ENCODE measurements at places on chromosomes 1 and 21.
A peak's percentile ranks its signal among the peaks of the same experiment; 100 is the strongest.

DNA sequence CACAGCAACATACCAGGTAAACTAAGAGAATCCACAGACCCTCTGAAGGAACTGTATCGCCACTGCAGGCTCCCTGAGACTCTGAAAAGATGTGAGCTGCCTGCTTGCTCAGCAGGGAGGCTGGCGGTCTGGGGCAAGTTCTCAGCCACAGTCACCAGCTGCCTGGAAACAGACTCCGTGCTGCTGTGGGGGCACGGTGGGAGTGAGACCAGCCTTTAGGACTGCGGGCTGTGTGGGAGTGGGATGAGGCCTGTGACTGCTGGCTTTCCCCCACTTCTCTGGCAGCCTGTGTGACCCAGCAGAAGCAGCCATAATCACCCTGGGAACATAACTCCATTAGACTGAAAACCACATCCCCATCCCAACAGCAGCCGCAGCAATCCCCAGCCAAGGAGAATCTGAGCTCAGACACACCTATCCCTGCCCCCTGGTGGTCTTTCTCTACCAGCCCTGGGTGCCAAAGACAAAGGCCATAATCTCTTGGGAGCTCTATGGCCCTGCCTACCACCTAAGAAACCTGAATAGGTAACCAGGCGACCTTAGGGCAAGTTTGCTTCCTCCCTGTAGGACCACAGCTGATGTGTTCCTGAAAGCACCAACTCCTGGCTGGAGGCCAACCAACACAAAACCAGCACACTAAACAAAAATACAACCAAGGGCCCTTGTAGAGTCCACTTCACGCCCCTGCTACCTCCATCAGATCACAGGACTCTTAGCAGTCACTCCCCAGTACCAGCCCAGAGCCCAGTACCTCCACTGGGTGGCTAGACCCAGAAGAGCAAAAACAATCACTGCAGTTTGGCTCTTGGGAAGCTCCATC lies 151.5 kb downstream of the SMYD3 start:
- DNase-seq = no peak

DNA sequence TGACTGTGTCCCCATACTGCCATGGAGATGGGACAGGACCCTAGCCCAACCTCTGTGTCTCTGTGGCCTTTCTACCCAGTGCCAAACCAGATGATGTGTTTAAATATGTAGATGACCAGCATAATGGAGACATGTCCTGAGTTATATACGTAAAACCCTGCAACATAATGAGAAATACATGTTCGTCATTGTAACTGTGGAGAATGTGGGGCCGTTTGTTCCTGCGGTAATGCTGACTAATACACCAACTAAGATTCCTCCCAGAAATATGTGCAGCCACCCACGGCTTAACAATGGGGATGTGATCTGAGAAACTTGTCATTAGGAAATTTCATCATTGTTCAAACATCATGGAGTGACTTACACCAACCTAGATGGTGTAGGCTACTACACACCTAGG lies 71.7 kb upstream of the SIM2 start:
- no peak for DNase-seq

DNA sequence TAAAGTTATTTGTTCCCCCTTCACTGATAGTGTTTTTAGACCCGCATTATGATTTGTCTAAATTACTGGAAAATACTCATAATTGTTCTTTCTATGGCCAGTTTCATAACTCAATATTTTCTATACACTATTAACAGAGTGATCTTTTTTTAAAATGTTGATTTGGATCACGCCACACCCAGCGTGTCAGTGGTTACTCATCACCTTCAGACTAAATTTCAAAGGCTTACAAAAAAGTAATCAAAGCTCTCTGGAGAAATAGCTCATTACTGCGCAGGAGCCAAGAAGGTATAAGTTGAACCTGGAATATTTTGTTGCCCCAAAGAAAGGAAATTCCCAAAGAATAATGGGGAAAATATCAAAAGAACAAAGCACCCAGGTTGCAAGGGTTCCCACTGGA lies 104.9 kb downstream of the EVI5 start:
- DNase-seq = no peak

DNA sequence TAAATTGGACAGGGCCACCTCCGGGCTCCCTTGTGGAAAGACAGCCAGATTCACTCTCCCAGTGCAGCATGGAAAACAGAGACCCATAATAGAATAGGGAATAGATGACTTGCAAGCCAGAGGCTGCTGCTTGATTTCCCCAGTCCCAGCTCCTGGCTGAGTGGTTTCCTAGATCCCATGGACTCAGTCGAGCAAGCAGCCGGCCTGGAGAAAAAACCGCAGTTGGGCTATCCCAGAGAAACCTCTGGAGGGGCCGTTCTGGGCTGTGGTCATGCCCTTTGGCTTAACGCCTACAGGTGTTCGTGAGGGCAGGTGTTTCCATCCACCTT lies 61.7 kb downstream of the ELK4 start:
- no peak for DNase-seq

GRCh38 chr1:200075938-200076546 lies 48.5 kb downstream of the NR5A2 start:
- DNase-seq = no peak

DNA sequence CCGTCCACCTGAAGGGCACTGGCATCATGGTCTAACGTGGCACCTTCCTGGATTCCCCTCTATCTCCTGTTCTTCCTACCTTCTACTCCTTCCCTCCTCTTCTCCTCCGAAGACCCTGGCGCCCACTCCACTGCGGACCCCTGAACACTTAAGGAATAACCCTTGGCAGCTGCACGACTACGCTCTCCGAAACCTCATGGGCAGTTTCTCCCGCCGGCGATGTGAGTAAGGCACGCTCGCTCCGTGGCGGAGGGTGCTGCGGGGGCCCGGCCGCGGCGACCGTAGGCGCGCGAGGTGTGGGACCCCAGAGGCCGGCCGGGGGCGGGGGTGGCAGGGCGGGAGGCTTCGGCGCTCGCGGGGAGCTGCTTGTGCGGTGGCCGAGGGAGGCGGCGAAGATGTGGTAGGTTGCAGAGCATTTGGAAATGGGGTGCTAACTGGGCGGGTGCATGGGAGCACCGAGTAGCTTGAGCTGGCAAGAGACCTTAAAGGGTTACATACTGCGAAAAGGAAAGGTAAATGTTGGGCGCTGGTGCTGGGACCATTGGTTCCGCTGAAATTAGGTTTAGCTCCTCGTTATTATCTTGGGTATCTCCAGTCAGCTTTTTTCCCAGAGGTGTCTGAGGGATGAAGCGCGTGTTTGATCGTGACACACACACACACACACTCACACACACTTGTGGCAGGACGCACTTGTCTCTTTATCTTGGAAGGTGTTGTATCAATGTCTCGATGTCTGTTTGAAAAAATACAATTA lies 876 bp downstream of the LRRC7 start:
- no peak for DNase-seq

DNA sequence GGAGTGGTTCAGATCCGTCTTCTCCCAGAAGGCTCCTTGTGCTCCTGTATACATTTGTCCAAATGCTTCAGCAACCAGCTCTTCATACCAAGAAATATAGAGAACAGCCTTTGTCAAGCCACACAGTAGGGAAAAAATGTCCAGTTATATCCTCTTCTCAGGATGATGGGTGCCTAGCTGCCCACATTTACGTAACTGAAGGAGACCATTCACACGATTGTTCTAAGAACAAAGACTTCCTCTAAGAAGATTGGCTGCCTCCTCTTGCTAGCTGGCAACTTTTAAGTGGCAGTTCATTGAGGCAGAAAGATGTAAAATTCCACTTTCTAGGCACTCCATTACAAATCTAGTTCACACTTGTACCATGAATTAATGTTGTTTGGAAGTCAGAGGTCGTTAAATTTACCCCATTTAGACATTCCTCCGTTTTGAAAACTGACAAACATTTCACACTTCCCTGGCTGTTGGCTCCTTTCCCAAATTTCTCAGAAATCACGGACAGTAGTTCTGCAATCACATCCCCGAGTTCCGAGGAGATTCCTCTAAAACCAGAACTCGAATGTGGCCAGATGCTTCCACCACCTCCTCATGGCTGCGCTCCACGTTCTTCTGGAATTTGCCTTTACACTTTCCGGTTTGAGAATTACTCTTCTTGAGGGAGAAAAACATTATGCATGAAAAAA lies 45.6 kb upstream of the CSF1 start:
- DNase-seq = no peak

DNA sequence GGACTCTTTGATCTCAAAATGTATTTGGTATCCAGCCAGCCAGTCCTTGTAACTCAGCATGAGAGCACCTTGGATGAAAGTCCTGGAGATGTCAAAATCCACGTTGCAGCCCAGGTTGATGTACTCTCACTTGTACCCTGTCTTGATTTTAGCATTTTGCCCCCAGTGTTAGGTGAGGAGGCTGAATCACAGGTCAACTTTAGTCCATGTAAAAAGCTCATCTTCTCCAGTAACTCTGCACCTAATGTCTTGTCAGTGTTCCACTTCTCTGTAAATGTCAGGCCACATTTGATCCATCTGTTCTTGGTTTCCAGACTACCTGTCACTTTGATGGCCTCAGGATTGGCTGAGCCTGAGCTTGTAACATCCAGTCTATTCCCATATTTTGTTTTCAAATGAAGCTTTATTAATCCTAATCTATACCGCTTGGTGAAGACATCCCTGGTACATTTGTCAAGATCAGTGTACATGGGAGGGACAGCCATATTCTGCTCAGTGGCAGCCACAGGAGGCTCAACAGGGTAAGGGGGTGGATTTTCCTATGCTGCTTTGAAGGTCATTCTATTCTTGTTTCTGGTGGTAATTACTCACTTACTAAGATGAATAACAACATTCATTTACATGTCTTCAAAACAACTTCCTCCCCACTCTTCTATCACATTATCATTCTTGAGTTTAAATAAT lies 24.1 kb upstream of the FCRL3 start:
- DNase-seq = no peak

DNA sequence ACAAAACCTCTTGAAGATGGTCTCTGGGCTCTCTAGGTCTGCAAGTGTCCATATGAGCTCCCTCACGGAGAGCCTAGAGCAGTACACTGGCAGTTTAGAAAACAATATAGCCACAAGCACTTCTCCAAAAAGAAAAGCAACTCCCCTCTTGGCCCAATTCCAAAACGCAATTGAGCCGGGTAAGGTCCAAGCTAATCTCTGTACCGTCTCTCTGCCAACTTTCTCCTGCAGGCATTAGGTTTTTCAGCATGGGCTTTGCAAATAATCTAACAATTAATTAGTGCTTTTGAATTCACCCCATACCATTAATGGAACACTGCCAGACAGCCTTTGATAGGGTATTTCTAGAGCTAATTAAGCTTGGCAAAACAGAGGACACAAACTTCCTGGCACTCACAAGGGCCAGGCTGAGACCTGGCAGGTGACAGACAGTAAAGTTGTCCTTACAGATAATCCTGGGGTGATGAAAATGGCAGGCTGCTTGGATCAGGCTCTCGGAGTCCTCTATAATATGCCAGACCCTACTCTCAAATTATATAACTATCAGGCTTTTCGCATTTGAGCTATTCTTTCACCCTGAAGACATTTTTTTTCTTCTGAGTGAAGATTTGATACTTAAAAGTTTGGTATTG lies 39.8 kb downstream of the TGFBR3 start:
- peak; percentile 57 for DNase-seq

- DNase-seq = no peak
Measured at GRCh38 chr1:182391028-182391361, 595 bp downstream of the GLUL start.

DNA sequence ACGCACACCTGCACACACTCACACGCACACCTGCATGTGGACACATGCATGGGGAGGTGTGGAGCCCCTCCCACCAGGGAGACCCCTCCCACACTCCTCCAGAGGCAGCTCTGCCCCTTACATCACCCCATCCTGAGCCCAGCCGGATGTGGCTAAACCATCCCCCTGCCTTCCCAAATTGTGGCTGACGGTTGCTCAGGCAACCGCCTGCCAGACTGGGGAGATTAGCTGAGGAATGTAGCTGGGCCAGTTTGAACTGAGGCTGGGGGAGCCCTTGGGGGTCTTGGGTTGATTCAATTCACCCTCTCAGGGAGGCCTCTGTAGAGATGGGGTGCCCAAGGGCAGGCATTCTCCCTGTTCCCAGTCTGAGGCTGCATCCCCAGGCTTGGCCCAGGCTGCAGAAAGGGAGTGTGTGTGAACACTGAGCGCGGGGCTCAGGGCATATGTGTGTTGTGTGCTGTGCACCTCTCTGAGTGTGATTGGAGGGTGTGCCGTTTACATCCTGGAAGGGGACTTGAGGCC lies 12.9 kb downstream of the PTPRU start:
- DNase-seq = no peak

DNA sequence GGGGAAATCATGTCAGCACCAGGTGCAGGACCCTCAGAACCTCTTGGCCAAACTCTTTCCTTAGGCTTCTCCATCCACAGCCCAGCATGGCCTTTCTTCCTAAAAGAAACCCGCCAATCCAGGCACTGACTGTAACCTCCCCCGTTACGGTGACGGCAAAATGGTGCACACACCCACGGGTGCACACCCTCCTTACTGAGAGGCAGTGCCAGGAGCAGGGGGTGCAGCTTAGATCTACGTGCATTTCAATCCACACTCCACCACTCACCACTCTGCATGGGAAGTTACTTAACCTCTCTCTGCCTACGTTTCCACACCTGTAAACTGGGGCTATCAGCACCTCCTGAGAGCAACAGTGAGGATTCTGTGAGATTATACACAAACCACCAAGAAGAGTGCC lies 31.0 kb downstream of the SUSD4 start:
- DNase-seq = no peak

DNA sequence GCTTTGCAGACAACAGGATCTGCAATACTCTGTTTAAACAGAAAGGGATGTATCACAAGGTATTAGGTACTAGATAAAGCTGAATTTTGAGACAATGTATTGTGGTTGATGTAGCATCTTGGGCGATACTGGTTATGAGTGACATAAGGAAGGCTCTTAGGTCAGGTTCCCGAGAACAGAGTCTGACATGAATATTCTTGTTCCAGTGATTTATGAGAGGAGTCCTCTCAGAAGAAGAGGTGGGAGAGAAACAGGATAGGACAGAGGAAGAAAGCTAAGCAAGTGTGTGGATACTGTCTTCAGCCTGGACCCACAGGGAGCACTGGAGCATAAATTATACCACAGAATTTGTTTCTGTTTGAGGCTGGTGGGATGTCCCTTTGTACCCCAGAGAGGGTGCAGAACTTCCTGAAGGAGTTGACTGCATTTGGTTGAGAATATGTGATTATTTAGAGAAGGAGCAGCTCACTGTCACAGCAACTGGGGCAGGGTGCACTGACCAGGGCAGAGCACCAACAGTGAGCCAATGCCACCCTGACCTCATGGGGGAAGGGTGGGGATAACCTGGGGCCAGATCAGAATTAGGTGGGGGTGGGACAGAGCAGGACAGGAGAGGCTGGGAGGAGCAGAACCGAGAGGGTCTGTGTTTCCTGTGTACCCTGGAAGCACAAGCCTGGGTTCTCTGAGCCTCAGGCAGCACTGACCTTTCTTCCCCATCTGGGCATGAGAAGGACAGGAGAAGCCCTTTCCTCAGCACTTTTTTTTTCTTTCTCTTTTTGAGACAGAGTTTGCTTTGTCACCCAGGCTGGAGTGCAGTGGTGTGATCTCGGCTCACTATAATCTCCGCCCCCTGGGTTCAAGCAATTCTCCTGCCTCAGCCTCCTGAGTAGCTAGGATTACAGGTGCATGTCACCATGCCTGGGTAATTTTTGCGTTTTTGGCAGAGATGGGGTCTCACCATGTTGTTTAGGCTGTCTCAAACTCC lies 36.3 kb upstream of the SLC6A9 start:
- no peak for DNase-seq

- no peak for DNase-seq
Measured at GRCh38 chr21:17976691-17977090, 157.5 kb upstream of the C21orf91 start.
